ENCODE measurements at places on chromosomes 12 and 14.

GRCh38 chr14:73816393-73816816 is 35.2 kb upstream of the PTGR2 start:
- DNase-seq, result no peak

DNA sequence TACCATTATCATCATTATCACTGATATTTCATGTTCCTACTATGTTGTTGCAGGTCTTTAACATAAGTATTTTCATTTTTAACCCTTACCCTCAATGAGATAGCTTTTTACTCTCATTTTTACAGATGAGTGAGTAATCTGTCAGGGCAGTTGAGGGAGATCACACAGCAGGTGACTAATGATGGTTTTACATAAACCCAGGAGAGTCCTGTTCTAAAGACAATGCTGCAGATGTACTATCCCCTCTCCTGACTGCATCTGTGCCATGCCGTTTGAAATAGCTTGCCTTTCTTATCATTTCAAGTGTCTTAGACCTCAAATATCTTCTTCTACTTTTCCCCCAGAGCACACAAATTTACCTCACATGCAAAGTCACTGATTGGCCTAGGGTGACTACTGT is 1552.1 kb upstream of the SEL1L start:
- DNase-seq, result no peak

DNA sequence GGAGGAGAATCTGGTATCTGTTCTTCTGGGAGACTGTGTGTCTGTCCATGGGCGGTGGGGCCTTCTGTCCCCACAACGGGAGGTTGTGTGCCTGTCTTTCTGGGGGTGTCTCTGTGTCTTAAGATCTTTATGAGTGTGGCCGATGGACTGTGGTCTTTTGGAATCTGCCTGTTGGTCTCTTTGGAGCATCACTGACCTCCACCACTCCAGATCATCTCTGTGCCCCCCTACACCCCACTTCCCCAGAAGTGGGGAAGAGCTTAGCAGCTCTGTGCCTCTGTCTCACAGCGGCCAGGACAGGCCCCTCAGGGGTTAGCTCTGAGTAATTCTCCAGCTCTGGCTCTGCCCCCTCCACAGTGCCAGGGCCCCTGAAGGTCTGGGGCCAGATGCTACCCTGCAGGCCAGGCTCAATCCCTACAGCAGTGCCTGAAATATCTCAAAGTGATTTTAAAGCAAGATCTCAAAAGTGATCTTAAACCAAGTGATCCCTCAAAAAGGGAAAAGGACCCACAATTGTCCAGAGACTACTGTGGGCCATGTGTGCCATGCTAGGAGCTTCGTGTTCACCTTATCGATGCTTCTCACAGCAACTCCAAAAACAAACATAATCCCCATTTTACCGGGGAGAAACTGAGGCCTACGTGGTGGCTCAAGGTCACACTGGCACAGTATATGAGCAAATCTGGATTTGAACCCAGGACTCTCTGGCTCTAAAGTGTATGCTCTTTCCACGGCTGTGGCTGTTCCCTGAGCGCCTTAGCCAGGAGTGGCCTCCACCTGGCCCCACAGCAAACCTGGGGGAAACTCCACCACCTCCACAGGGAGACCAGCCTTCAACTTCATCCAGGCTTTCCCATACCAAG is 26.0 kb upstream of the KRT78 start:
- DNase-seq, result no peak

- no peak for DNase-seq
Observed at GRCh38 chr12:45575823-45576475, 153.6 kb upstream of the ARID2 start.

DNA sequence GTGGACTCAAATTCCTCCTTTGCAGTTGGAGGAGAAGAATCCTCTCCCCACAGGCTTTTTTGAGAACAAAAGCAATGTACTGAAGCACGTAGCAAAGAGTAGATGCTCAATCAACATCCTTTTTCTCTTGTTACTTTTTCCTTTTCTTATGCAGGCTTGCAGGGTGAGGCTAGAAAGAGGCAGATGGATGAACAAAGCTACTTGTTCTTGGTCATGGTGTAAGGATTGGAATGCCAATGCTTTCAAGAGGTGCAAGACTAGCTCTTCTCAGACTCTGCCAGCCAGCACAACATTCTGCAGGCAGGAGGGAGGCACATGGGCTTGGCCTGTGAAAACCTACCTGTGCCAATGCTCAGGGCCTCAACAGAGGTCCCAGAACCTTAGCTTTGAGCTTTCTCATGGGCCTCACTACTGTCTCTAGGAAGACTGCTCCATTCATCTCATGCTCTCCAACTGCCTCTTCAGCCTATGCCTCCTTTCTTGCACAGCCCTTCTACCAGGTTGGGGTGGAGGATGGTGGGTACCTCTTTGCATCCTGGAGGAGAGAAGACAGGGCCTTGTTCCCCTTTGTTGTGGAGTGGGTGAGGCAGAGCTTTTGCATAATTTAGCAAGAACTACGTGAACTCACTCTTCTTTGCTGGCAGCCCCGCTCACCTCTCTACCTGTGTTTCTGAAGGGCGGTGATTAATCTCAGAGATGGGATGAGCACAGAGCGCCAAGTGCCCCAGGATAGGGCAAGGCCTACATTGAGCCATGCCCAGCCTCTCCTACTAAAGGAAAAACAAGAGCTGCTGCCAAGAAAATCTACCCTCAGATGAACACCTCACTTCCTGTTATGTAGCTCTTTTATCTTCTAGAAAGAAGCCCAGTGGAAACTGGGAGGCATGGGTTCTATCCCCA is 1119.7 kb downstream of the VRK1 start:
- no peak for DNase-seq

DNA sequence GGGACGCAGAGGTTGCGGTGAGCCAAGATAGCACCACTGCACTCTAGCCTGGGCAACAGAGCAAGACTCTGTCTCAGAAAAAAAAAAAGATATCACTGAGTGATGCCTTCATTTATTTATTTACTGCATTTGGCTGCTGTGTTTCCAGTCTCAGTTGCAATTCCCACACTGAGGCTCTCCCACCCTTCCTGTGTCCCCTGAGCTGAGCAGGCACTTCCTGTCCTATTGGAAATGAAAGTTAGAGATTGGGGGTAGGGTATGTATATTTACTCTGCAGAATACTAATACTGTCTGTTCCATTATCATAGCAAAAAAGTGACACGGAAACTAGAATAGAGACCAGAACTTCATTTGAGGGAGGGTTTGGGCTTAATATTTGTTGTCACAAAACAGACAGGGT is 1.6 kb upstream of the RBMS2 start:
- no peak for DNase-seq

DNA sequence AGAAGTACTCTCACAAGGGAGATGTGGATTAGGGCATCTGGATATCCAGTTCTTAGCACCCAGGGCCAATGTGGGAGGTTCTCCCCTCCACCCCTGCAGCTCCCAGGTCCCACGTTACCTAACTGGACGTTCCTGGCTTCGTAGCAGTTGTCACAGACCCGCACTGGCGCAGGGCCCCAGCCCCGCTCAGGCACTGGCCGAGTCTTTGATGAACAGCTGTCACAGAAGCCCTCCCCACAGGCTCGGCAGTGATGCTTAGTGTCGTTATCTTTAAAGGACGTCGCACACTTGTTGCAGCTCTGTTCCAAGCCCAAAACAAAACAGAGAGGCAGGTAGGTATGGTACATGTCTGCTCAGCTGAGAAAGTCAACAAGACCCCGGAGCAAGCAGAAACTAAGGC is 48.4 kb downstream of the DCAF4 start:
- DNase-seq, result no peak

GRCh38 chr14:104978746-104979691 is 845 bp upstream of the AHNAK2 start:
- no peak for DNase-seq

DNA sequence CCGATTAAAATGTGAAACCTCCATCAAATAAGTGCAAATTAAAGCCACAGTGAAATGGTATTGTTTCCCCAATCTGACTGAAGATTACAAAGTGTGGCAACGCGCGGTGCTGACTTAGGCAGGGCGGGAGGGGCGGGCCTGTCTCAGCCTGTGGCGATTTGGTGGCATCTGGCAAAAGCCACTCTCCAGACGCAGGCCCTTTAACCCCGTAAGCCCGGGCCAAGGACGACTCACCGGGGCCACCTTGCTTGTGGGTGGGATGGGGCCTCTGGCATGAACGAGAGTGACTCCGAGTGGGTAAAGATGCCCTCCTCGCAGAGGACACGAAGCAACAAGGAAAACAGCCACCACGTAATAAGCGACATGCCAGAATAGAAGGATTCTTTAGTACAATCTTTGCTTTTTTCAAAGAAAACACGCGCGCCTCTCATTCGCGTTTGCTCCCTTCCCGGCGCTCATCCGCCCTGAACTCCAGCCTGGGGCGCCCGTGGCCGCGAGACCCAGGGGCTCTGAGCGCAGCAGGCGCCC is 815 bp downstream of the DEGS2 start:
- DNase-seq, result no peak

DNA sequence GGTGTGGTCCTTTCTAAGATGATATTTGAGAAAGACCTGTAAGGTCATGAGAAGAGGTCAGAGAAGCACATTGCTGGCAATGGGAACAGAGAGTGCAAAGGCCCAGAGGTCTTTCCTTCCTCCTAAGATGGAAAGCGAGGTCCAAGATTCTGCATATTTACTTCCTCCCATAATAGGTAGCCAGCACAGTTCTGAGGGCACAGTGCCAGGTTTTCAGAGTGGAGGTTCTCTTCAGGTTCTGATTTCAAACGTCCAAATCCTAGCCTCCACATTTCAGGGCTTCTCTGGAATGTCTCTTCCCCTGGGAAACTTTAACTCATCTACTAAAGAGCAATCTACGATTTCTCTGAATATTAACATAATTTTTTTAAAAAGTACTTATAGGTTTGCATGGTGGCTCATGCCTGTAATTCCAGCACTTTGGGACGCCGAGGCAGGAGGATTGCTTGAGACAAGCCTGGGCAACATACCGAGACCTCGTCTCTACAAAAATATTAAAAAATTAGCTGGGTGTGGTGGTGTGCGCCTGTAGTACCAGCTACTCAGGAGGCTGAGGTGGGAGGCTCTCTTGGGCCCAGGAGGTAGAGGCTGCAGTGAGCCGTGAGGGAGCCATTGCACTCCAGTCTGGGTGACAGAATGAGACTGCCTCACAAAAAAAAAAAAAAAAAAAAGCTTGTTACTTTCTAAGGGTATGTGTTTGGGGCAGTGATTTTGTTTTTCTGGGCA is 526 bp upstream of the MRPL42 start:
- DNase-seq, result no peak

DNA sequence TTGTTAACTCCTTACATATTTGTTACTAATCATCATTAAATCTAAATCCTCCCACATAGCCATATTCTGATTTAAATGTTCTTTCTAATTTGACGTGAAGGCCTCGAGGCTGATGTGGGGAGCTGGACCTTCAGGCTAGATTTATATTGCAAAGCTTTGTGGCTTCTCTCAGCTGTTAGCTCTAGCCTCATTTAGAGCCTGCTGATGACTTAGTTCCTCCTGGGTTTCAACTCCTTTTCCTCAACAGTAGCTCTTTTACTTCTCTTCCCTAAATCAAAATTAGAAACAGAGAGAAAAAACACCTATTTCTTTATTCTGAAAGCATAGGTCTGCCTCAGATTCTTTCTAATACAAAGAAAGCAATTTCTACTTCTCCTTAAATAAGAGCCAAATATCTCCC is 477.5 kb upstream of the CCDC196 start:
- no peak for DNase-seq

DNA sequence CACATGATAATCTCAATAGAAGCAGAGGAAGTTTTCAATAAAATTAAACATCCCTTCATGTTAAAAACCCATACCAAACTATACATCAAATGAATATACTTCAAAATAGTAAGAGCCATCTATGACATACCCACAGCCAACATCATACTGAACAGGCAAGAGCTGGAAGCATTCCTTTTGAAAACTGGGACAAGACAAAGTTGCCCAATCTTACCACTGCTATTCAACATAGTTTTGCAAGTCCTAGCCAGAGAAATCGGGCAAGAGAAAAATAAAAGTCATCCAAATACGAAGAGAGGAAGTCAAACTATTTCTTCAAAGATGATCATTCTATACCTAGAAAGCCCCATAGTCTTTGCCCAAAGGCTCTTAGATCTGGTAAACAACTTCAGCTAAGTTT is 454.7 kb upstream of the PRICKLE1 start:
- no peak for DNase-seq

GRCh38 chr14:76257842-76258397 is 106.2 kb downstream of the GPATCH2L start:
- DNase-seq, result no peak

GRCh38 chr14:68174446-68174845 is 354.9 kb downstream of the RAD51B start:
- DNase-seq, result no peak

GRCh38 chr12:108712925-108713203 is 18.5 kb downstream of the CORO1C start:
- no peak for DNase-seq

- peak; percentile 17 for DNase-seq
Observed at GRCh38 chr12:45122768-45123380, 72.0 kb upstream of the DBX2 start.

GRCh38 chr12:132154341-132154761 is 10.1 kb downstream of the NOC4L start:
- no peak for DNase-seq

GRCh38 chr12:6697584-6698351 is 2.8 kb downstream of the PIANP start:
- no peak for DNase-seq

GRCh38 chr12:104702565-104703139 is 245.9 kb downstream of the CHST11 start:
- no peak for DNase-seq

DNA sequence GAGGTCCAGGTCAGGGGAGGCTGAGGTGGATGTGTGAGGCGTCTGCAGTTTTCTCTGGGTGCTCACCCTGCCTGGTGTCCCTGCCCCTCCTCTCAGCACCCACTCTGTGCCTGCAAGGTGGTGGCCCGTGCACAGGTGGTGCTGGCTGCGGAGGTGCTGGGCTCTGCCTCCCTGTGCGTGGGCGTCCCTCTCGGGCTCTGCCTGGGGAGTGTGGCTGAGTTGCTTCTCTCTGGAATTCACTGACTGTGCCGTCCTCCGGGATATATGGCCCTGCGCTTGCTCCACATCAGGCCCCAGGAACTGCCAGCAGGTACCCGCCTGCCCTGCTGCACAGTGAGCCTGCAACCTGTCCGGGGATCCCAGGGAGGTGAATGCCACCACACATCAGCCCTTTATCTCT is 379.1 kb downstream of the TMEM121 start:
- DNase-seq, result no peak

DNA sequence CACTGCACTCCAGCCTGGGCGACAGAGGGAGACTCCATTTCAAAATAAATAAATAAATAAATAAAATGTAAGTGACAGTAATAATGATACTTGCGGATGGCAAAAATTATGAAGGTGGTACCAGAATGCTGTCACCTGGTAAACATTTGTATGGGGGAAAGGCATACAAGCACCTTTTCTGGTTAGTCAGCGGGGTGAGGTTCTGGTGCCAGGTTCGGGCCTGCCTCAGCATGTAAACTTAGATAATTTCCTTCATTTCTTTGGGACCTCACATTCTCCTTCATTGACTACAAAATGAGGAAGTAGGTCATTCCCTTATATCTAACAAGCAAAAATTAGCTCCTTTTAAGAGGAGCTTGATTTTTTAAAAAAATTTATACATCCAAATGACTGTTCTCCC is 10.8 kb downstream of the VTI1B start:
- DNase-seq, result no peak

GRCh38 chr12:95848575-95849388 is 10.0 kb upstream of the SNRPF start:
- no peak for DNase-seq

GRCh38 chr12:91023326-91024004 is 18.7 kb upstream of the EPYC start:
- DNase-seq, result no peak

GRCh38 chr14:71138448-71139293 is 231.4 kb downstream of the PCNX1 start:
- no peak for DNase-seq

GRCh38 chr12:114414866-114415524 is 9.1 kb upstream of the TBX5 start:
- no peak for DNase-seq

- DNase-seq, result no peak
Observed at GRCh38 chr14:87153391-87153790, 839.6 kb downstream of the GALC start.

Measured in Panc1 (cell line).